ENCODE measurements at places on chromosomes 4 and X.

DNA sequence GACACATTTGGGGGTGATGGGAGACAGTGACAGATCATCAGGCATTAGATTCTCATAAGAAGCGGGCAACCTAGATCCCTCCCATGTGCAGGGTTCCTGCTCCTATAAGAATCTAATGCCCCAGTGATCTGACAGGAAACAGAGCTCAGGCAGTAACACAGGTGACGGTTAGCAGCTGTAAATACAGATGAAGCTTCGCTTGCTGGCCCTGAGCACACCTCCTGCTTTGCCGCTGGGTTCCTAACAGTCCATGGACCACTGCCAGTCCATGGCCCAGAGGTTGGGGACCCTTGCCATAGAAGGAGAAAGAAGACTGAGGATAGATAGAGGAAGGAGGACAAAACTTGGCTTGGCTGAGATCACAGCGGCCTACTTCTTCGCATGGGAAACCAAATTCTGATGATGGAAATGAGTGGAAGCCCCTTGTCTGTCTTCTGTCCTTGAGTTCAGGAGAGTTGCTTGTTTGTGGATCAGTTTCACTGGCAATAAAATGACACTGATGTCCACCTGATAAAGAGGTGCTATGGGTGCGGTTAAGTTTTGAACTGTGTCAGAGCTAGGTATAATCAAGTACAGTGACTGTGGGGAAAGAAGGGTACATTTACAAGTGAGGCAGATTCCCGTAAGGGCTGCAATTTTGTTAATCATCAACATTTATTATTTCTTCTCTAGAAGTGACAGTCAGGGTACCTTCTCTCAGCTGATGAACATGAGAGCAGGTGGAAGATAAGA, 1.7 kb upstream of the TIFA start:
- DNase-seq: no peak

DNA sequence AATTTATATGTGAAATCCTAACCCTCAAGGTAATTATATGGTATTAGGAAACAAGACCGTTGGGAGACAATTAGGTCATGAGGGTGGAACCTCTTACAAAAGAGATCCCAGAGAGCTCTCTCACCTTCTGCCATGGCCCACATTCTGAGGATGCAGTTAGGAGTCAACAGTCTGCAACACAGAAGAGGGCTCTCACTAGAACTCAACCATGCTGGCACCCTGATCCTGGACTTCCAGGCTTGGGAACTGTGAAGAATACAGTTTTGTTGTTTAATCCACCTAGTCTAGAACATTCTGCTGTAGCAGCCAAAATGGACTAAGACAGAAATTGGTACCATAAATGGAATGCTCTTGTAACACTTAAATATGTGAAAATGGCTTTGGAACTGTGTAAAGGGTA, 278.8 kb upstream of the GALNTL6 start:
- DNase-seq: no peak

DNA sequence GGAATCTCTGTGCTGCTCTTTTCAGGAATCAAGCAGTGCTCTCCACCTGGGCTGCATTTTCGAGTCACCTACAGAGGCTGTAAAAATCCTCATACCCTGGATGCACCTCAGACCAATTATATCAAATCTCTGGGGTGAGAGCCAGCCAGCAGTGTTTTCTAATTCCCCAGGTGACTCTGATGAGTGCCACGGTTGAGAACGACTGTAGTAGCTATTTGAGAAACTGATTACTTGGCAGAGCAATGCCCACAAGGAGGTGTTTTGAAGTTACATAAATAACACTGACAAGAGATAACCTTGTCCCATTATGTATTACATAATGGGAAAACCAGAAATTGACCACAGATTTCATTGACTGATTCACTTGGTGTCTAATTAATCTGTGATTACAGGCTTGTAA, 46.8 kb downstream of the CLCN4 start:
- no peak for DNase-seq

- peak; percentile 67 for DNase-seq
Measured at GRCh38 chr4:149980941-149981340, 97.3 kb upstream of the DCLK2 start.

Measured in HT-29 (cell line).